Osteoblast (primary cell): ENCODE measurements at places on chromosomes 4 and X. TPM values are rescaled to one million over a fixed set of nuclear protein-coding genes. Genes with fewer than 3 reads are reported as not detected.

SMIM31 gene
- total RNA-seq: not detected in 2 replicates

ADAMTS3 gene
- total RNA-seq: 1.2 and 2.2 TPM in 2 replicates

- no peak overlapping the region for H3K4me3 ChIP-seq
- no peak overlapping the region for H3K27ac ChIP-seq
Measured at GRCh38 chr4:90025248-90025647, 101.9 kb upstream of the CCSER1 start.

GRCh38 chr4:124803641-124804040, 91.1 kb upstream of the ANKRD50 start:
- H3K36me3 ChIP-seq: no peaks in the 10 kb centered on the region
- no peak for DNase-seq
- no peak overlapping the region for H3K27ac ChIP-seq
- H3K27me3 ChIP-seq: no peaks in the 10 kb centered on the region
- no peaks in the 10 kb centered on the region for H3K4me1 ChIP-seq
- no peak overlapping the region for H3K4me3 ChIP-seq

DNA sequence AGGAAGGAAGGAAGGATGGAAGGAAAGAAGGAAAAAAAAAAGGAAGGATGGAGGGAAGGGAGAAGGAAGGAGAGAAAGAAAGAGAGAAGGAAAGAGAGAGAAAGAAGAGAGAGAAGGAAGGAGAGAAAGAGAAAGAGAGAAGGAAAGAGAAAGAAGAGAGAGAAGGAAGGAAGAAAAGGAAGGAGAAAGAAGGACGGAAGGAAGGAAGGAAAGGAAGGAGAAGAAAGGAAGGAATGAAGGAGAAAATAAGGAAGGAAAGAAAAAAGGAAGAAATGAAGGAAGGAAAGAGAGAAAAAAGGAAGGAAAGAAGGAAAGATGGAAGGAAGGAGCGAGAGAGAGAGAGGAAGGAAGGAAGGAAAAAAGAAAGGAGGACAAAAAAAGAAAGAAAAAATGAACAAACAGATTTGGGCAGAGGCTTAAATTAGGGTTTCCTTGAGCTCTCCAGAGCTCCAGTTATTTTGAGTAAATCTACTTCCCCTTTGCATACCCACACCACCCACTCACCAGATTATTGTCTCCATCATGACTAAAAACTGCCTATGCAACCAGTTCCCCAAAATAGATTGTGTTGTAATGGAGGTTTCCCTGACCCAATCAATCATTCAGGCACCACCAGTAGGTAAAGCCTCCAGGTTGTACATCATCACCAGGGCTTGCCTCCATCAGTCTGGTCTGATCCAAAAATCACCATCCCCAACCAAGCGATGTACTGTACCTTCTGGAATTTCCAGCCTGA, 1722.9 kb upstream of the PCDH10 start:
- no peak overlapping the region for H3K27ac ChIP-seq
- DNase-seq: no peak
- no peaks in the 10 kb centered on the region for H3K27me3 ChIP-seq

DNA sequence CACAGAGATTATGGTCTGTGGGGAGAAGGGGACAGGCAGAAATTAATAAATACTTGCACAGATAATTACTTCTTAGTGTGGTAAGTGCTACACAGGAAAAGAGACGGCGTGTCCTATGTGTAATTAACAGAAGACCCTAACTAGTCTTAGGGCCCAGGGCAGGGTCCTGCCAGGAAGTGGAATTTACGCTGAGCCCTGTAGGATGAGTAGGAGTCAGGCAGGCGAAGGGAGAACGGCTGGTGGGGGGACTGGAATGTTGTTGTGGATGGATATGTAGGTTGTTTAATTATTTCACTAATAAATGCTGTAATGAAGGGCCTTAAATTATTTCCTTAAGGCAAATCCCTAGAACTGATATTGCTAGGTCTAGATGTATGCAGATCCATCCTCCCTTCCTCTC, 26.7 kb upstream of the MFAP3L start:
- DNase-seq: no peak
- H3K27me3 ChIP-seq: no peaks in the 10 kb centered on the region
- no peak overlapping the region for H3K27ac ChIP-seq
- no peaks in the 10 kb centered on the region for H3K36me3 ChIP-seq
- H3K4me3 ChIP-seq: no peak overlapping the region

- no peaks in the 10 kb centered on the region for H3K27me3 ChIP-seq
- H3K4me1 ChIP-seq: no peaks in the 10 kb centered on the region
- no peak for DNase-seq
- H3K4me3 ChIP-seq: no peak overlapping the region
- no peak overlapping the region for H3K27ac ChIP-seq
- no peaks in the 10 kb centered on the region for H3K36me3 ChIP-seq
Measured at GRCh38 chrX:68114573-68115129, 318.6 kb downstream of the OPHN1 start.

GRCh38 chr4:85826060-85826678, 351.2 kb downstream of the ARHGAP24 start:
- H3K4me1 ChIP-seq: peaks cover 47% of the 10 kb centered on the region
- H3K4me3 ChIP-seq: no peak overlapping the region
- H3K27ac ChIP-seq: peak overlapping the region; percentile 62
- H3K36me3 ChIP-seq: no peaks in the 10 kb centered on the region
- peak; percentile 76 for DNase-seq
- H3K27me3 ChIP-seq: no peaks in the 10 kb centered on the region
